ENCODE measurements at places on chromosomes 4 and X.

DNA sequence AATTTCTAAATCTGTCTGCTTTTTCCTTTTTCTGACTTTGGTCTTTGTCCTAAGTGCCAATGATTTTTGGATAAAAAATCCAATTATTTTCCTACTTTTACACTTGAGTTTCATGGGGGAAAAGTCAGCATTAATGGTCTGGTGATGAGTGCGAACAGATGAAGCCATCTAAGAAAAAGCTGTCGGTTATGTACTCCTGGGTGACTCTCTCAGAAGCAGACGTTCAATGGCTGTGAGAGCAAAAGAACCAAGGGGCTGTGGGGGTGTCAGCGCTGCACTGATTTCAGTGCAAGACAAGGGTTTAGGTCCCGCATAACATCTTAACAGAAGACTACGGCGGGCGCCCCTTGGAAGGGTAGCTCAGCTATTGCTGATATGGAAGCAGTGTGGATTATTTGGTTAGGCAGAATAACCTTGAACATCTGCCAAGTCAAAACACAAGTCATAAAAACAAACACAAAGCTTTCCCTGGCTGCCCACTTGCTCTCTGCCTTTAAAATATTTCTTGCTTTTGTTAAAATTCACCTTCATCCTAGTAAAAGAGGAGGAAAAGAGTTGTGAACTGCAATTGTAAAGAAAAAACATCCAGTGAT lies 240.5 kb downstream of the MAML3 start:
- DNase-seq: no peak

DNA sequence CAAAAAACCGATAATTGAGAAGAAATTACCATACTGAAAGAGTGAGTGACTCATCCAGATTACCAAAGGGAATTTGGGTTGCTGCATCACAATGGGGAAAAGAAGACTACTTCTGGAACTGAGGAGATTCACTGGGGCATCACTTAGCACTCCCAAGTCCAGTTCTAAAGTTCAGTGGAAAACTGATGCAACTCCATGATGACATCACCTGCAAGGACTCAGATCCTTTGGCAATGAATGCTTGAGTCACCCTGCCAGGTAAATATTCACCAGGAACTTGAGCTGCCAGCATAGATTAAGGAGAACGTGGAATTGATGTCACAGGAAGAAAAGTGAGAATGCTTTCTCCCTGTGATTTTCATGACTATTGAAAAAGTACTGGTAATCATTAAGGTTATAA lies 32.0 kb upstream of the SMIM10L2A start:
- no peak for DNase-seq

DNA sequence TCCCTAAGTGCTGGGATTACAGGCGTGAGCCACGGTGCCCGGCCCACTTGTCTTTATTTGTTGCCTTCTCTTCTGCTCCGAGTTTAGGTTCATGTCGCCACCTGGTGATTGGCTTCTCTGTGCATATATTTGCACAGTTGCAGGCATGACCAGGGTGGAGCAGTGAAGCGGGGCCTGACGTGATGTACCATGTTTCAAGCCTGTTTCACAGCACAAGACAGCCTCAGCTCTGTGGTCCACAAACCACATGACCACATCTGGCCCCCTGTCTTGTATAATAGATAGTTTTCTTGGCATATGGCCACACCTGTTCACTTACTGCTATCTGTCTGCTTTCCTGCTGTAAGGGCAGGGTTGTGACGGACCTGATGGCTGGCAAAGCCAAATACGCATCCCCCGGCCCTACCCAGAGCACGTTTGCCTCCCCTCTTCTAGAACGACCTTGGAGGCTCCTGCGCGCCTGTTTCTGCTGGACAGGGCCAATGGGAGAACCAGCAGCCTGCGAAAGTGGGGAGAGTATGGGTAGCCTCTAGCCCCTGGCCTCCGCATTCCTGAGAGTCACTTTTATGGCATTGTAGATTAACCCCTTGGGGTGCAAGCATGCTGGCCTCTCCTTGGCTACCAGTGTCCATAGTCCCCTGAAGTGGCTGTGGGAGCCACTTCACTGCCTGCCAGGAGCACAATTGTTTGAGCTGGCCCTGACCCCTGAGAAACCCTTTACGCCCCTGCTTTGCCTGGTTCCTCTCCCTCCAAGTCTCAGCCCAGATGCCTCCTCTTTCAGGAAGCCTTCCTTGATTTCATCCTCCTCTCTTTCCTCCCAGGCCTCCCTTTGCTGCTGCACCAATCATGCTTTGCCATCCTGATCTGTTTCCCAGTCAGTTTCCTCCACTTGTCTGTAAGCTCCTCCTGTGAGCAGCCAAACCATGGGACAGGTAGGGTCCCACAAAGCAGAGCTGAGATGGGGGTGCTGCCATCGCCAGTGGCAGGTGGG lies 6.0 kb upstream of the SH3TC1 start:
- DNase-seq: no peak

DNA sequence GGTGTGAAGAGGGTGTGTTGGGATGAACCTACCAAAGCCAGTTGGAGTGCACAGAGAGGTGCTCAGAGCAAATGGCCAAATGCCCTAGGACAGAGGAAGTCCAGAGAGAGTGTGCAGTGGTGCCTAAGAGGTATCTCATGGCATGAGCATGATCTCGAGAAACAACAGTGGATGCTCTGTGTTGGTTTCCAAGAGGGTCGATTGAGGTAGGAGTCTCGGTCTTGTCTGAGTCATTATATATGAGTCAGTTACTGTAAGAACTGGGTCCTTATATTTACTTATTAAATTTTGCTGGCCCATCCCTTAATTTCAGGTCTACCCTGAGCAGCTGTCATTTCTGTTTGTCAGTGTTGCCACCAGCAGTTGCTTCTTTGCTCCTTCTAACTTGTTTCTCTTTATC lies 86.6 kb upstream of the TMEM150C start:
- DNase-seq: no peak

- DNase-seq: no peak
Measured at GRCh38 chr4:46385235-46385634, 4.7 kb downstream of the GABRA2 start.

- no peak for DNase-seq
Measured at GRCh38 chr4:128564081-128564630, 245.3 kb upstream of the JADE1 start.

Data from stimulated activated CD8-positive, alpha-beta memory T cell treated with anti-CD3 and anti-CD28 coated beads, Interleukin-4, amount 100 ng/mL, for 1 hour (primary cell).